ENCODE measurements at places on chromosomes 5 and 9.

GRCh38 chr5:172833686-172834414 is at the start of gene ERGIC1:
TSS of gene ERGIC1 (plus strand) at chr5:172834251. CDS start at chr5:172834414, 163 bp downstream.
- DNase-seq: peak; percentile 90

DNA sequence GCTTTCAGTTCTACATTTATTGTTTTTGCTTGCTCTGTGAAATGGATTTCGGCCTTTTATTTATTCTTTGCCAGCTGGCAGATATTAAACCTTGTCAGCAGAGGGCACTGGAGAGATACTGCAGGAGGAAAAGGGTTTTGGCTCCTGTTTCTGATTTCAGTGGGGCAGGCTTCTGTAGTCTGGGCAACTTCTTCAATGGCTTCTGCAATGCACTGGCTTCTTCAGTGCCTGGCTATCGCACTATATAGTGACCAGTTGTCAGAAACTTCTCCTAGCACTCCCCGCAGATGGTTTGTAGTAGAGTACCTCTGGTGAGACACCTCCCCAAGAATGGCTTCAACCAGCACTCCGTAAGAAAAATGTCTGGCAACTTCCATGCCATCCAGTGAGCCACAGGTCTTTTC is 3.2 kb upstream of the NFX1 start:
- peak; percentile 44 for DNase-seq

DNA sequence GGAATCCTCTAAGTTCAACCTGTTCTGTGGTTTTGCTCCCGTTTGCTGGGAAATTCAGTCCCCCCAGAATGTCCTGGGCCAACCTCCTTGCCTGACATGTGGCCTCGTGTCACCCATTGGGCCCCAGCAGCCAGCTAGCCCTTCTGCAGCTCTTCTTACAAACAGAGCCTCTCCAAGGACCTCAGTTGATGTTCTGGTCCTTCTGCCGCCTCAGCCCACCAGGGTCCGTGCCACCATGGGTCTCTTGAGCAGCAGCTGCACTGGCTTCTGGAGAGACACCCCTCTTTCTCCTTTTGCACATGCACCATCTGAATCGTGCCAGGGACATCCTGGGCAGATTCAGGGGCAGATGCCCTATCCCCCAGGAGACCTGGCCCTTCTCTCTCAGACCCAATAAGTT is 85.0 kb downstream of the LMX1B start:
- no peak for DNase-seq

GRCh38 chr9:104968025-104968982 is 40.3 kb upstream of the ABCA1 start:
- DNase-seq: peak; percentile 93

DNA sequence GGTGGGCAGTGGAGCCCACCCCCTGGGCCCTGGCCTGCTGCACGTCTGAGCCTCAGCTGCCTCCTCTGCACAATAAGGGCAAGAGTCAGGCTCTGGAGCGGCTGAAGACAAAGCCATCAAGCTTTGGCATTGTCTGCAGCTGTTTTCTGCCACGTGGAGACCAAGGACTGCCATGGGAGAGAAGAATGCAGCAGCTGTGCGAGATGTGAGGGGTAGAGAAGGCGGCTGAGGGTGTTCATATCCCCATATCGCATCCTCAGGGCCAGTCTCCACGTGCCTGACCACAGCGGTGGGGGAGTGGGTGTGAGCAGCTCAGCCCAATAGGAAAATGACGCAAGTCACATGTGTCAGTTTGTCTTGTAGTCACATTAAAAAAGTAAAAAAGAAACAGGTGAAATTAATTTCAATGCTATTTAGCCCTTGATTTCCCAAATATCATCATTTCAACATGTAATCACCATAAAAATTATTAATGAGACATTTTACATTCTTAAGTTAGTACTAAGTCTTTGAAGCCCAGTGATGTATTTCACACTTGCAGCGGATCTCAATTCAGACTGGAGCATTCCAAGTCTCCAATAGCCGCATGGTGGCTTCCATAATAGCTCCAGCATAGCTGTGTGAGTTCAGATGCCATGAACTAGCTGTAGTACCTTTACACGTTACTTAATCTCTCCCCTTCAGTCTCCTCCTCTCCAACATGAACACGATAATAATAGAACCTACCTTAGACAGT is 6.6 kb downstream of the C1QTNF2 start:
- peak; percentile 72 for DNase-seq

DNA sequence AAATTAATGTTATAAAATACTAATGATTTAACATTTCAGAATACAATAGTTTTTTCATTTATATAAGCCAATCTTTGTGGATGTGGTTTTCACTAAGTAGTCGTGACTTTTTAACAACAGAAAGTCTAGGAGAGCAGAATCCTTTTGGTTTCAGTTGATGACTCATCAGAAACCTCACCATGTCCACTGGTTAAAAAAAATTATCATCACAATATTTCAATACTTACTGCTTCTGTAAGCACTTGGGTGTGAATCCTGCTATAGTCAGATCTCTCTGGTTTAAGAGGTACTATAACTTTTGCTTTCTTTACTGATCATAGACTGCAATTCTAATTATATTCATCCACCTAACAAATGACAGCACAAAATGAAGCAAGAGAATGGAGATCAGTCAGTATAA is 77.2 kb downstream of the MRPS30 start:
- DNase-seq: no peak

- DNase-seq: no peak
These were observed 356.9 kb upstream of the ACTBL2 start for GRCh38 chr5:57839437-57840079.

DNA sequence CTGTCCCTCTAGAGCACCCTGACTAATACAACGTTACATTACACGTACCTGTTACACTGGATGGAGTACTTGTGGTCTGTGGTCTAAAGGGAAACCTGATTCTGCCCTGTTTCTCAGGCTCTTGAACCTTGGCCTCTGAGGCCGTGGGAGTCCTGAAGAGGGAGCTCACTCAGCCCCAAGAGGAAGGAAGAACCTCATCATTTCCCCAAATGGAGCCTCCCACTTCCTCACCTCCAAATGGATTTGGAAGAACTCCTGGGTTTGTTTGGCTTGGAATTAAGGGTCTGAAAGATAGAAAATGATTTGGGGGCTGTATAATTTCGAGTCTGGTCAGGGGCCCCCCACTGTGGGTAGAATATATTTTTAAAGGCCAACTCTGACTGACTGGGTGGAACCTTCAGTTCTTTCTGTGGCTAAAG is 200.2 kb downstream of the SEMA6A start:
- no peak for DNase-seq

DNA sequence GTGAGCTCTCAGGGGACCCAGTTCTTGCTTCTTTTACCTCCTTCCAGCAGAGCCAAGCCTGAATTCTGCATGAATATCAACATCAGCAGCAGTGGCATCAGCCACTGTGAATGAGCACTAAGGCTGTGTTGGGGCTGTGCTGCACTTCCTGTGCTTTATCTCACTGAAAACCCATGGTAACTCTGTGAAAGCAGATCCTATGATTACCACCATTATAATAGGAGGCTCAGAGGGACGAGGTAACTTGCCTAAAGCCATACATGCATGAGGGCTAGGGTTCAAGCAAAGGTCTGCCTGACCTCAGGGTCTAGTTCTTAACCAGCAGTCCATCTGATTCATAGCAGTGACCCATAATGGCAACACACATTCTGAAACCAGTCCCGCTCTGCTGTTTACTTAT is 60.5 kb upstream of the RAPGEF1 start:
- no peak for DNase-seq

DNA sequence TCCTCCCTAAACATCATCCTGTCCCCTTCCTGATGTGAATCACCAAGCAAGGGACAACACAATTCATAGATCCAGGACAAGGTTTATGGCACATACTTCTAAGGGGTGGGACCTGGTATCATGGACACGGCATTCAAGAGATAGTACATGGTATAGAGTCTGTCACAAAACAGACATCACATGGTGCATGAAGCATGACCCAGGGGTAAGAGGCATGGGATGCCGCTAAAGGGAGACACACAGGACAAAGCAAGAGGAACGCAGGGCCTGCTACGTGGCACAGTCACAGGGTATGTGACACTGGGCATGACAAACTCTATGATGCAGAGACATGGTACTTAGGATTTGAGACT is 20.7 kb downstream of the GSN start:
- DNase-seq: no peak

Measured in femur (tissue), 1 donor.